Islet precursor cell (in vitro differentiated cells): ENCODE measurements at places on chromosomes 7 and 10.

- peak; percentile 90 for DNase-seq
Measured at GRCh38 chr10:97407211-97407951, 6.2 kb upstream of the RRP12 start.

DNA sequence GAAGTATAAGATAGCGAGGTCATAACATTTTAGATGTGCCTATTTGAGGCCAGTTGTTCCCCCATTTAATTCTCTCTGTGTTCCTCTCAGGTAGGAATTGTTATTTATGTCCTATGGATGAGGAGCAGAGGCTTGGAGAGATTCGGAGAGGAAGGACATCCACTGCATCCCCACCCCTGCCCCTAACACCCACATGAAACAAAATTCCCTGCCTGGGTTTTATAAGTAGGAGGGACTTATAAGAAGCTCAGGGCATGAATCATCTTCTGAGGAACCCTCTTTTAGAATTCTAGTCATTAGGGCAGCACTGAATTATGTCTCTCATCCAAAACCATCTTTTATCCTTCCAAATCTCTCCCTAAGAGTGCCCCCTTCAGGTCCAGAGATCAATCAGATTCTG, 5.0 kb downstream of the CHAT start:
- peak; percentile 8 for DNase-seq

DNA sequence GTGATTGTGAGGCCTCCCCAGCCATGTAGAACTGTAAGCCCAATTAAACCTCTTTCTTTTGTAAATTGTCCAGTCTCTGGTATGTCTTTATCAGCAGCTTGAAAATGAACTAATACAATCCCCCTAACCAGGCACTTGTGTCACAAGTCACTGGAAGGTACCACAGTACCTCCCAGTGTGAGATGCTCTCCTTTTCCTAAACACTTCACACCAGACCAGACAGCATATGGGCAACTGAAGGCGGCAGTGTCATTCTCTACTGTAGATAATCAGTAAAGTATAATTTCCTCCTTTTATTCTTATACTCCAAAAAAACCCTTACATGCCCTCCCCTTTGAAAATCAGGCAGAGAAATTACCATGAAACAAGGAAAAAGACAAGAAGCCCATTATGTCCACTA, 113.2 kb downstream of the CALN1 start:
- DNase-seq = no peak

GRCh38 chr7:74356589-74357315, 67.5 kb downstream of the CLIP2 start:
- DNase-seq = peak; percentile 73

DNA sequence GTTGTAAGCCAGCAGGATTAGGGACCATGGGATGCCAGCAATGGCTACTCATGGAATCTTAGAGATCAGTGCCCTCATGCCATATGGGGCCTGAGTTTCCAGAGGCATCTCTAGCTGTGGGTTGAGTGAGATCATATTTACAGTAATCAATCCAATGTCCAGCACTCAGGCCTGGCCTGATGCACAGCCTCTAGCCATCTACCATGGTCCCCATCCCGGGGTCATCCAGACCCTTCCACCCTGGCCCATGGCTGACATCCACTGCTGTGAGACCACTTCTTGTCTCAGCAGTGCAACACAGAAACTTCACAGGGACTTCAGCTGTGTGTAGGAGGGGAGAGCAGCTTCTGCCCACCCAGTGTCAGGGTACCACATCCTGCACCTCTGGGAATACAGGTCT, 6.5 kb upstream of the ADCY1 start:
- peak; percentile 29 for DNase-seq

- no peak for DNase-seq
Measured at GRCh38 chr7:90178679-90179278, 24.5 kb downstream of the STEAP1 start.
